Activated CD4-positive, alpha-beta T cell treated with anti-CD3 and anti-CD28 coated beads, Interleukin-2, amount 50 U/mL, for 1 hour (primary cell): ENCODE measurements at places on chromosomes 7 and 10.

DNA sequence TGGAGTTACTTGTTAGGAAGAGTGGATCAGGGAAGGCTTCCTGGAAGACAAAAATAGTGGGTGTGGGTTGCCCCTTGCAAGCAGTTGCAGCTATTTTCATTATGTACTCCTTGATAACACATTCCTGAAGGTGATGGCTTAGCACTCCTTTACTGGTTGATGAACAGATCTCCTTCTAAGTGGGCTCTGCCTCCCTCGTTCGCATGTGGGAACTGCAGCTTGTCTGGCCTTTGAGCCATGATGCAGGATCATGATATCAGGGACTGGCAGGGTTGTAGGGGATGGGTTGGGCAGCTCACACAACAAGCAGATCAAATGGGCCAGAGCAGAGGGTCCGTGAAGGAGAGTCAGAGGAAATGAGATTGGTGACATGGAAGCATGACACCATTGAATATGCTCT is 28.8 kb upstream of the LRRC4 start:
- no peak for DNase-seq

GRCh38 chr10:114801411-114801813 is 20.2 kb upstream of the FHIP2A start:
- no peak for DNase-seq

DNA sequence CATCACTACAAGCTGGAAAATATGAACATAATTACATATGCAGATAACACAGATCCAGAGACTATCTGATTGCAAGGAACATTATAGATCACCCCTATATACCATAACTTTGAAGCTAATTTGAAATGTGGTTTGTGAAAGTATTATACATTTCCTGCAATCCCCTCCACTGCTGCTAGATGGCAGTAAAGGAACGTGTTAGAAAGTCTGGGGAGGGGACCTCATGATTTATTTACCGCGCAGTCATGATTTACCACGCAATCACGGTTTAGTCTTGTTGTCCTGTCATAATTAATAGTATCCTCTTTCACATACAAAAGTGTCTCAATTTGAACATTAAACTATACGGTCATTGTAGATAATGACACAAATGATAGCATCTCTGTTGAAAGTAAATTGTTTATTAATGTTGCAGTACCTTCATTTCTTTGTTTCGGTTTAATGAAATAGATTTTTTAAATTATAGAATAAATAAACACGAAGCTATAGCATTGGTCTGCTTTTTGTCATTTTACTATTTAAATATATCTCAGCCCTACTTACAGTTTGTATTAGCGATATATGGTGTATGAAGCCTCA is 145.3 kb upstream of the PRSS1 start:
- DNase-seq, result peak; percentile 50

GRCh38 chr7:29620556-29620930 is 56.9 kb downstream of the PRR15 start:
- no peak for DNase-seq

GRCh38 chr10:14385596-14386593 is 55.2 kb upstream of the FRMD4A start:
- DNase-seq, result peak; percentile 11

- no peak for DNase-seq
Measured at GRCh38 chr7:139842401-139843210, 13.5 kb downstream of the TBXAS1 start.

DNA sequence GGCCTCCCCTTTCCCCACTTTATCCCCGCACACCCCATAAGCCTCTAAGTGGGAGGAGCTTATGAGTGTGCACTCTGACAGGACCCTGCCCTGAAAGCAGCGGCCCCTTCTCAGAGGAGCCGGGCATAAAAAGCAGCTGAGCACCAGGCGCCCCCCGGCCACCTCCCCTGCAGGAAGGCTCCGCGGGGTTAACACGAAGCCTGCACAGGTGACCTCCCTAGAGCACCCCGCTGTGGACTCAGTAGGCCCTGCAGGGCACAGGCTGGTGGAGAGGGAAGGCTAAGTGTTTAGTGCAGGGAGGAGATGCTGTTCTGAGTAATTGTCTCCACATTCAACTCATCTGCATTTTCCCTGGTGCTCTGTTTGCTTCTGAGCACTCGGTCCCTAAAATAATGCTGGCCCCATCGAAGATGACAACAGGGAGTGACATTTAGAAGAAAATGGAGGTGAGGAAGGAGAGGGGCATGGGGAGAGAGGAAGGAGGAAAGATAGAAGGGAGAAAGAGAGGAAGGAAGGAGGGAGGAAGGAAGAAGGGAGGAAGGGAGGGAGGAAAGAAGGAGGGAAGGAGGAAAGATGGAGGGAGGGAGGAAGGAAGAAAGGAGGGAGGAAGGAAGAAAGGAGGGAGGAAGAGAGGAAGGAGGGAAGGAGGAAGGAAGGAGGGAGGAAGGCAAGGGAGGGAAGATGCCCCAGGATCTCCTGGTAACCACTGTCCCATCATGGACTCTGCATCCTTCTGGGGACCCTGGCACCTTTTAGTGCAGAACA is 25.4 kb upstream of the CNPY1 start:
- DNase-seq, result no peak

DNA sequence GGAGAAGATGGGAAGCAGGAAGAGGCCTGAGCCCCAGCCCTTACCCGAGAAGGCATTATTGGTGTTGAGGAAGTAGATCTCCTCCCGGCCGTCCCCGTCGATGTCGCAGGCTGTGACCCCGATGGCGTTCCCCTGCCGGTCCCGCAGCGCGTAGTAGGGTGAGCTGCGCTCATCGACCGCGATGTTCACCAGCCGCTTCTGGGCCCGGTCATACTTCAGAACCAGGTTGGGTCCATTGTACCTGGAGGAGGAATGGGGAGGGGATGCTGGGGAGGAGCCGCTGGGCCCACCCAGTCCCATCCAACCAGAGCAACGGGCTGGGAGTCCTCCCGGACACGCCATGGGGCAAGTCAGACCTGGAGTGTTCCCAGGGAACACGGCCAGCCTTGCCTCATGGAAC is 86.5 kb downstream of the GOLGA7B start:
- no peak for DNase-seq

- no peak for DNase-seq
Measured at GRCh38 chr7:27423290-27423689, 180.7 kb downstream of the EVX1 start.

DNA sequence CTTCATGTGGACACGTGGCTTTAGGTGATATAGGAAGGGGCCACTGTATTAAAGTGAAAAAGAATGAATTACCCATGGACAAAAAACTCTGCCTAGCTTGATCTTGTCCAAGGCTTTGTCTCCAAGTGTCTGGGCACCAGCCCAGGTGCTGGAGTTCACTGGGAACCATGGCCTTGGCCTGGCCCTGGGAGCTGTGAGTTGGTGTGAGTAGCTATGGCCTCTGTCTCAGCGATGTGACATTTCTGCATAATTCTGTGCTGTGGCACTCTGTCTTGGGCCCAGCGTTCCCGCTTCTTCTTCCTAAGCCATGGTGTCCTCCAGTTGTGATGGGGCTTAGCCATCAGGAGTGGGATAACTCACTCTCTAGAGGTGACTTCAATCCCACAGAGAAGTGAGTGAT is 119.0 kb upstream of the PPP2R2D start:
- no peak for DNase-seq

DNA sequence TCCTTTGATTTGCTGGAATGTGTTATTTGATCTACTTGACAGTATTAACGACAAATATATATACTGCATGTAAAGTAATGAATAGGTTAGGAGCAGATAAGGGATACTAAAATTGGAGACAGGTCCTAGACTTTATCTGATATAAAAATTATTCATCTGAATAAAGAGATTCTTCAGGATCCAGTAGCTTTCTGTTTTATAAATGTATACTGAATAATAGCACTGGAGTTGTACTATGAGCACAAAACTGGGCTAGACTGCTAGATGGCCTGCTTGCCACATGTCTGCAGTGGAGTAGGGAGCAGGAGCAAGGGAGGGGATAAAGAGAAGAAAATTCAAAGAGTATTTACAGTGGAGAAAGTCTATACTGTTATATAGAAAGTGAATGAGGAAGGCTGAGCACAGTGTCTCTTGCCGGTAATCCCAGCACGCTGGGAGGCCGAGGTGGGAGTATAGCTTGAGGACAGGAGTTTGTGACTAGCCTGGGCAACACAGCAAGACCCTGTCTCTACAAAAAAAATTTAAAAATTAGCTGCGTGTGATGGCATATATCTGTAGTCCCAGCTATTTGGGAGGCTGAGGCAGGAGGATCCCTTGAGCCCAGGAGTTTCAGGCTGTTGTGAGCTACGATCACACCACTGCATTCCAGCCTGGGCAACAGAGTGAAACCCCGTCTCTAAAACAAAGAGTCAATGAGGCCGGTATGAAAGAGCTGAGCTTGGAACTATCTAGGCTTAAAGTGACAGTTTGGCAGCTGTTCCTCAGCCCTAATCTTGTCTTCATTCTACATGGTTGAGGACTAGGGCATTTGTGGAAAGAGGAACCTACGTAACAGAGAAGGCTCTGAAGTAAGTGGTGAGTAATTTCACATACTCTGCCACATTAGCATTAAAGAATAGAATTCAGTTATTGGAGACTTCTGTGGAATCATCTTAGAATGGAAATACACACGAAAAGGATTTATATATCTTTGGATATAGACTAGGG is 41.8 kb downstream of the CD36 start:
- DNase-seq, result no peak

GRCh38 chr10:126702181-126702580 is 31.7 kb upstream of the C10orf90 start:
- no peak for DNase-seq

DNA sequence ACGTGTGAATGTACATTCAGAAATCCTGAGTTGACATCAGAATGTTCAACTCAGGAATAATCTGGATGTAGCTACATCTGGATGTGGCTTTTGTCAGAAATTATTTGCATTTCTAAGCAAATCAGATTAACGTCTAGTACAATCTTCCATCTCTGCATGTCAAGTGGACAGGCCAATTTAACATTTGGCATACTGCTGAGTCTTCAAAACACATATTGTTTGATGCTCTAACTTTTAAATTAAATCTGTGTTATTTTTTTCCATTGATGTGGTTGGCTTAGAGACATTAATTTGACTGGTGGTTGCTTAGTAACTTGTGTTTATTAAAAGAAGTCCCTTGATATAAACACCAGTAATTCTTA is 3.4 kb downstream of the STAMBPL1 start:
- DNase-seq, result no peak

DNA sequence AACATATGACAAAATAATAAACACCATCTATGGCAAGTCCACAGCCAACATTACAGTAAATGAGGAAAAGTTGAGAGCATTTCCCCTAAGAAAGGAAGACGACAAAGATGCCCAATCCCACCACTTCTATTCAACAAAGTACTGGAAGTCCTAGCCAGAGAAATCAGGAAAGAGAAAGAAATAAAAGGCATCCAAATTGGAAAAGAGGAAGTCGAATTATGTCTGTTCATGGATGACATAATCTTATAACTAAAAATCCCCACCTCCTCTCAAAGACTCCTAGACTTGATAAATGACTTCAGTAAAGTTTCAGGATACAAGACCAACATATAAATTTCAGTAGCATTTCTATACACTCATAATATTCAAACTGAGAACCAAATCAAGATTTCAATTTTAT is 288.5 kb upstream of the POT1 start:
- DNase-seq, result no peak

GRCh38 chr10:130036296-130037065 is 72.4 kb upstream of the EBF3 start:
- no peak for DNase-seq

- no peak for DNase-seq
Measured at GRCh38 chr7:12783421-12784095, 96.1 kb downstream of the ARL4A start.

DNA sequence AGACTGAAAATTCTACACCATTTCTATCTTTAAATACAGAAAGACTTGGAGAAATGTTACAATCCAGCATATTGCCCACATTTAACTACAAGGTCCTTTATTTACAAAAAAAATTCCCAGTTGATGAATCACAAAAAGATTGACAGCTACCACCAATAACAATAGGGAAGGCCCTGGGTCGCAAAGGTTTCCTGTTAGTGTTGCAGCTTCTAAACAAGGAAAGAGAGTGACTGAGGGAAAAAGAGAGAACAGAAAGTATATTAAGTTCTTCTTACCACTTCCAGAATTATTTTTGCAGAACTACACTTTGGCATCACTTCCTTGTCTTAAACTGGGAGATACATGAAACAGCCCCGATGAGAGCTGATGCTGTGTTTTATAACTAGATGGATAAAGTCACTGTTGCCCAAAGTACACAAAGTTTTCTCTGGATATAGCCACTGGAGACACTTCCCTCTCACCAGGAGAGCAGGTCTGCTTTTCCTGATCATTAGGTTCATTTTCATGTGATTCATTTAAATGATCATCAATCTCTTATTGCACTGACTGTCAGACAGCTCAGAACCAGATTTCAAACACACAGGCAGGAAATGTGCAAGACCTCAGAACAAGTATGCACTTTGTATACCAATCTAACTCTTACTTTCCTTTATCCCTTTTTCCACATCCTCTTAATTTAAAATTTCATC is 57.0 kb downstream of the SHTN1 start:
- DNase-seq, result no peak

DNA sequence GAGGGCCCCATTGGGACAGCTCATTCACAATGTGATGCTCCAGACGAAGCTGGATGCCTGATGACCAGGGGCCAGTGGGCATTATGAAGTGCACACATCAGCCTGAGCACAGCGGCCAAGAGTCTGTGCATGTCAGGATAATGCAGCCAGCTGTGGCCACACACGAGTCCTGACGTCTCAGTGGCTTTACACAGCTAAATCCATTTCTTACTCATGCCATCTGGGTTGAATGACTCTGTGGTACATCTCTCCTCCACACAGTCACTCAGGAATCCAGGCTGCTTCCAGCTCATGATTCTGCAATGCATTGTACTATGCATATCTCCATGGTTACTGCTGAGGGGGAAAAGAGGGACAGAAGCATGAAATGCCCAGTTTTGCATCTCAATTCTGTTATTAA is 123.6 kb downstream of the PRLHR start:
- no peak for DNase-seq

DNA sequence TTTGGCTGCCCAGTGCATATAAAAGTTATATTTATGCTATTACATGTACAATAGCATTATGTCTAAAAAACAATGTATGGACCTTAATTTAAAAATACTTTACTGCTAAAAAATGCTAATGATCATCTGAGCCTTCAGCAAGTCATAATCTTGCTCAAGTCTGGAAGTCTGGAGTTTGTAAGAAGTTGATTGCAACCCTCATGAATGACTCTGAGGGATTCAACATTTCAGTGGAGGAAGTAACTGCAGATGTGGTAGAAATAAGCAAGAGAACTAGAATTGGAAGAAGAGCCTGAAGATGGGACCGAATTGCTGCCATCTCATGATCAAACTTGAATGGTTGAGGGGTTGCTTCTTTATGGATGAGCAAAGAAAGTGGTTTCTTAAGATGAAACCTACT is 13.0 kb upstream of the ADAMTS14 start:
- no peak for DNase-seq

- no peak for DNase-seq
Measured at GRCh38 chr10:37289833-37290464, 164.6 kb downstream of the ANKRD30A start.

GRCh38 chr10:69413221-69413865 is 3.4 kb downstream of the TACR2 start:
- DNase-seq, result no peak

DNA sequence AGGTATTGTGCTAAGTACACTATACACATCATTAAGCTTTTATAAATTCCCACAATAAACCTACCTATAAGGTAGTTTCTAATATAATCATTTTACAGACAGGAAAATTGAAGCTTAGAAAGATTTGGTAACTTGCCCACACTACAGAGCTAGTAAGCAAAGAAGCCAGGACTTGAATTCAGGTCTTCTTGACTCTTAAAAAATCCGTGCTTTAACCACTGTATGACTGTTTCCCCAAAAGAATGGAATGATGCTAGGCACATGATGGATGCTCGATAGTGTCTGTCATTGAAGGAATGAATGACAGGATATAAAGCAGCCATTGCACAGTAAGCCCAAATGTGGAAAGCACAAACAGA is 26.6 kb downstream of the ZNF800 start:
- no peak for DNase-seq
